ENCODE measurements at places on chromosomes 1 and 21.

GRCh38 chr1:15370781-15371520, 38.7 kb upstream of the EFHD2 start:
- no peak for DNase-seq

GRCh38 chr1:84907095-84907827, 14.3 kb upstream of the LPAR3 start:
- DNase-seq = peak; percentile 95

GRCh38 chr1:59521456-59521855, 224.6 kb downstream of the FGGY start:
- no peak for DNase-seq

GRCh38 chr1:1534401-1535154, 5.8 kb downstream of the TMEM240 start:
- DNase-seq = no peak

DNA sequence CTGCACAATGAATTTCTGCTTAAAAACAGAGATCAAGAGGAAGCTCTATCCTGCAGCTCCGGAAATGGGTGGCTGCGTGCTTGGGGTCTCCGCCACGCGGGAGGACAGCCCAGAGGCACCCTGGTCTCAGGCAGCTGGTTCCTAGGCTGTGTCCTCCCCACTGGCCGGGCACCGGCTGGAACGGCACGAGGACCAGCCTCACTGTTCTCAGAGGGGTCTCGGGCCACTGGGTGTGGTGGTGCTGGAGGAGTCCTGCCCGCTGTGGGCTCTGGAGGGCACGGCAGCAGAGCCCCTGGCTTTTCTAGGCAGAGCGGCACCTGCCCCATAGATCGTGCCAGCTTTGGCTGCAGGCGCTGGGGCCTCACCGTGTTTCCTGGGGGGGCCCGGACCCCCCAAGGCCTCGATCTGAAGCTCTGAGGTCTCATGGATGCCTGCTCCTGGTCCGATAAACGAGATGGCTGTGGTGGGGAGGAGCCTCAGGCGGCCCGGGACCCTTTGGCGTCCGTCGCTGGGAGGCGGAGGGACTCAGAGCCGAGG, 8.2 kb upstream of the RNF223 start:
- DNase-seq = no peak

- no peak for DNase-seq
Measured at GRCh38 chr1:36475341-36475740, 7.4 kb downstream of the CSF3R start.

DNA sequence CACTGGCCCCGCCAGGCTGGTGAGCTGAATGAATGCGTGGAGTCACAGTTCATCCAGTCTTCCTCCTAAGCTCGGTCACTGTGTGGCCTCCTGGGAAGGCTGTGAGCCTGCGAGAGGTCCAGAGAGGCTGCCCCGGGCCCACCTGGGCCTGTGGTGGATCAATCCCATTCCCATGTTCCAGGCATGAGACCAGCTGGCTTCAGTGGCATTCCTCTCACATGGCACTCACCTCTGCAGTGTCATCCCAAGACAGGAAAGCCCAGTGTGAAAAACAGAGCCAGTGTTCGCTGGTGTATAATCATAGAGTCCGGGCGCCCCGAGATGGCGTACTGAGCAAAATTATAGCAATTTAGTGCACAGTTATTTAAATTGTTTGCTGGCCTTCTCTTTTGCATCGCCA, 37.6 kb upstream of the EPHA8 start:
- DNase-seq = no peak

GRCh38 chr1:164836614-164837018, 277.6 kb downstream of the PBX1 start:
- no peak for DNase-seq

GRCh38 chr1:6313393-6314200, 52.7 kb upstream of the GPR153 start:
- no peak for DNase-seq

GRCh38 chr21:44892095-44892494, 18.6 kb upstream of the PTTG1IP start:
- no peak for DNase-seq

GRCh38 chr1:201533836-201534235, 5.1 kb upstream of the NAV1 start:
- no peak for DNase-seq

DNA sequence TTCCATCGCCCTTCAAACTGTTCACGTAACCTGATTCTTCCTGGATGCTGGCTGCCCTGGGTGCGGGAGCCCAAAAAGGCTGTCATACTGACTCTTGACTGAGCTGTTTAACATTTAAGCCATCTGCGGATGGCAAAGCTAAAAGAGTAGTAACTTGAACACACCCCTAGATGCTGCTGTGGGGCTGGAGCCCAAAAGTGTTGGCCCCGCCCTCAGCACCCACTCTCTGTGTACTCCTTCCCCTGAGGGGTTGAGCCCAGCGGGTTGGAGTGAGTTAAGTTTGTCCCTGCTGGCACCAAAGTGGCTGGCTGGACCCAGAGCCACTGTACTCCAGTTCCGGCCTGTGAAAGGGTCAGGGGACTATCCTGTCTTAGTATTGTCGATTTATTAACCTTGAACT, 640.6 kb downstream of the PTPRU start:
- DNase-seq = no peak

GRCh38 chr1:183385340-183386144, 32.6 kb downstream of the NMNAT2 start:
- DNase-seq = no peak

DNA sequence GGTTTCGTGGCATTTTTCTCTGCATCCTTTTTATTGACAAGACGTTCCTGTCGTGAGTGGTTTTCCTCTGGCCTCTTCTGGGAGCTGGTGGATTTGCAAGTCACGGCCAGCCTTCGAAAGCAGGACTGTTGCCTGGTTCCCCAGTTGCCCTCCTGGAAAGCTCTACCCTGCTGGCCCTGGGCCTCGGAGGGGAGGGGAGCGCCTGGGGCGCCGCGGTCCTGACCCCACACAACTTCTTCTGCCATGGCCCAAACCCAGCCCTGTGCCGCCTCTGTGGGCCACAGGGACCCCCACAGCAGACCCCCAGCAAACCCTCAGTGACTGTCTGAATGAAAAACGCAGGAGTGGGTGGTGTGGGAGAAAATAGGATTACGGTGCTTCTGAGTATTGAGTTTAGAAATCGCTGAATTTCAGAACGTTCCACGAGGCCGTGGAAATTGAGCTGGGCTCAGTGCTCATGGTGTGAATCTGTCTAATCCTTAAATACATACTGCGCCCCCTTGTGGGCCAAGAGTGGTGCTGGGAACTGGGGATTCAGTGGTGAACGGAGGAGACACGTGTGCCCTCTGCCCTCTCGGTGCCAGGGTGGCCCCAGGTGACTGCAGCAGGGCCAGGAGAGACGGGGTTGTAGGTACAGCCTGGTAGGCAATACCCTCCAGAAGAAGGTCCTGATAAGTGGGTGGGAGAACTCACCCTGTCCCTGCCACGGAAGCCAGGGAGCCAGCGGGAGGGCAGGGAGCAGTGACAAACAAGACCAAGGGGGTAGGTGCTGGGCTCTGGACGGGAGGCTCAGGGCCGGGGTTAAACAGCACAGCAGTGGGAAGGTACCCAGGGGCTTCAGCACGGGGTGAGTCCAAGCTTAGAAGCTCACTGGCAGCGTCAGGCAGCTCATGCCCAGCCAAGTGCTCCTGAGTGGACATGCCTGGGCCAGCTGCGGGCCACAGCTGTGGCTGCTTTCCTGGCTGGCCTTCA, 101.2 kb upstream of the COL6A1 start:
- peak; percentile 40 for DNase-seq

DNA sequence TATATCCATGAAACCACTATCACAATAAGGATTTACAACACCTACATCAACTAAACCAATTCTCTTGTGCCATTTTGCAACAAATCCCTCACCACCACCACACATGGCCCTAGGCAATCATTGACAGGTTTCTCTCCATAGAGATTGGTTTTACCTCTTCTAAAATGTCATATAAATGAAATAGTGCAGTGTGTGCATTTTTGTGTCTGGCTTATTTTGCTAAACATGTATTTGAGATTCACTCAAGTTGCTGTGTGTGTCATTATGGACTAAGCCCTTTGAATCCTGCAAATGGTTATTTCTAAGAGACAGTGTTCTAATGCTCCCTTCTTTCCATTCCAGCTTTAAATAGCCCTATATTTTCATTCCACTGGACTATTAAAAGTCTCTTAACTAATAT, 179.7 kb upstream of the LRRC7 start:
- no peak for DNase-seq

- DNase-seq = no peak
Measured at GRCh38 chr1:234725177-234726132, 115.5 kb upstream of the IRF2BP2 start.

GRCh38 chr21:37459575-37459974, 93.0 kb downstream of the DYRK1A start:
- no peak for DNase-seq

DNA sequence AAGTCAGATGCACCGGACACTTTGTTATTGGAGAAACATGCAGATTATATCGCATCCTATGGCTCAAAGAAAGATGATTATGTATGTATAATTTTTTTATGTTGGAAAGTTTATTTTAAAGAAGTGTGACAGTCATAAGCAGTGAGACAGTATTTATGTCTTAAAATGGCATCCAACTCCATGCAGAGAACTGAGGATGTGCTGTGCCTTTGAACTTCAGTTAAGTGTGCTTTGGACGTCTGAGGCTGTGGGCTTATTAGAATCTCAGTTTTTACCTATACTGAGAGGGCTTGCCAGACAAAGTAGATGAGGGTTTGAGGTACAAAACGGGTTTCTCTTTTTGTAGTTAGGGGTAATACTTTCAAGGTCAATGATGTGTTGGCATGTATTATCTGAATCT, 1.5 kb downstream of the RABGGTB start:
- DNase-seq = no peak

GRCh38 chr1:38559446-38560165, 300.0 kb downstream of the RRAGC start:
- DNase-seq = no peak

- DNase-seq = no peak
Measured at GRCh38 chr1:61013946-61014667, 68.3 kb upstream of the NFIA start.

GRCh38 chr1:154802982-154803920, 66.8 kb downstream of the KCNN3 start:
- no peak for DNase-seq

DNA sequence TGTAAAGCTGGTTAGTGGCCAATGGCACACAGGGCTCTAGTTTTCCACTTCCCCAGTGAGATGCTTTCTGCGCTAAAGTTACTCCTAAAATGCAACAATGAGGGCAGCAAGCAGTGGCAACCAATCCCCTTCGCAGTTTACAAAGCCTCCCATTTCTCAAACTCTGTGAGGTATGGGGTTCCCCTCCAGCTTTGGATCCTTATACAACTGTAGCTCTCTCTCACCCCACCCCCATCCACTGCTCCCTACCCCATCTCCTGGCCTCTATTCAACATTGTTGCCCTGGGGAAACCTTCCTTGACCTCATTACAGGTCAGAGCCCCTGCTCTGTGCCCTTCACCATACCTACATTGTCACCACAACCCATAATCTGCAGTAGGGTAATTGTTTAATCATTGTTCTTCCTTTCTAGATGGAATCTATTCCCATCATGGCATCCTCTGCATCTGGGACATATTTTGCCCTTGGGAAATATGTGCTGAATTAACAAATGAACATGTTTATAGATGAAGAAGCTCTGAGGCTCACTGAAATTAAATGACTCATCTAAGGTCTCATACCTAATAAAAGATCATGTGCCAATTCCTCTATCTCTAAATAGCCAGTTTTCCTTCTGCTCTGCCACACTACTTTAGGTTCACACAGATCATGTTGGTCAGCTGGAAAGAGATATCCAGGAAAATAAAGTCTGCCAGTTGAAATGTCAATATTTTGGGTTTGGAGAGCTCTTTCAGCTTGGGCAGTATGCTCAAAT, 12.6 kb downstream of the KIAA0040 start:
- peak; percentile 58 for DNase-seq

DNA sequence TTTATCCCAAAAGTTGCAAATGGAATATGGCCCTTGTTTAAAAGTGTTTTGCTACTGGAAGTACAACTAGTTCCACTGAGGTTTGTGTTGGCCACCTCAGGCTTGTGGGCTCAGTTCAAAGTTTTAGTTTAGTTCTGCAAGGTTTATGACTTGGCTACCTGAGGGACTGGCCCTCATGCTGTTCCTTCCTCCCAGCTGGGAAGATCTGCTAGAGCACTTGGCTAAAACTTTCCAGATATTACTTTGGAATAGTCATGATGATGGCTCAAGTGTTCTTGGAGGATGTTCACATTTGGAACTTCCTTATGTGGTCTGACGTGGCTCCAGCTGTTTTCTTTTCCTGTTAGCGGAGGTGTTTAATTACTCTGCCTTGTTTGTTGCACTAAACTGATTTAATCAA, 110.2 kb upstream of the IVNS1ABP start:
- no peak for DNase-seq

DNA sequence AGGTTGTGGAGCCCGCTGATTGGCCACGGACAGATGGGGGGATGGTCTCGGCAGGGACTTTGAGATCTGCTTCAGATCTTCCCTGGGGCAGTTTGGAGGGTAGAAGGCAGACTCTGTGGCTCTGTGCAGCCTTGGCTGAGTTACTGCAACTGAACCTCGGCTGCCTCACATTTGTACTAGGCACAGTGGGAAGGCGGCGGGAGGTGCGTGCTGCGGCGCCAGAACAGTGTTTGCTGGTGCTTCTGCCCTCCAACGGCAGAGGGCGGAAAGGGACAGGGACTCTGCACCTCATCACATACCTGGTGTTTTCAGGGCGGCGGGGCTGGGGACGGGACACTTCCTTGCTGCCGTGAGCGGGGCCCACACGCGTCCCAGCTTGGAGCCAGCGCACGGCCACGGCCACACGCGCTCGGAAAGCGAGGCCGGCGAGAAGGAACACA, 26.2 kb downstream of the SLC66A1 start:
- DNase-seq = peak; percentile 20

DNA sequence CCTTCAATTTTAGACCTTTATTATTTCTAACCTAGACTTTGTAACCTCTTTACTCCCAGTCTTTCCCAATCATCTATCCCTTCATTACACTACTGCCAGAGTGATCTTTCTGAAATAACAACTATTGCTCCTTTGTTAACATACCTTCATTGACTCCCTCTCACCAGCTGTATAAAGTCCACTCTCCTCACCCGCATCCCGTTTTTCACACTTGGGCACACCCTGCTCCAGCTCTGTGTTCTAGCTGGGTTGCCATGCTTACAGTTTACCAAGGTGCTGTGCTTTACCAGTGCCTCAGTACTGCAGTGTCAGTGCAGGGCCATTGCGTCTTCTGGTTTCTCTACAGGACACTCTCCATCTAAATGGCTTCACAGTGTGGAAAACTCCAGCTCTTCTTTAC, 148.2 kb downstream of the NFIA start:
- no peak for DNase-seq

GRCh38 chr1:207917080-207917479, 6.2 kb upstream of the CD34 start:
- DNase-seq = no peak

All from foreskin keratinocyte (primary cell).